WTC11 (cell line): ENCODE measurements at places on chromosomes 5 and 9. TPM values are rescaled to one million over a fixed set of nuclear protein-coding genes. Genes with fewer than 3 reads are reported as not detected.

DNA sequence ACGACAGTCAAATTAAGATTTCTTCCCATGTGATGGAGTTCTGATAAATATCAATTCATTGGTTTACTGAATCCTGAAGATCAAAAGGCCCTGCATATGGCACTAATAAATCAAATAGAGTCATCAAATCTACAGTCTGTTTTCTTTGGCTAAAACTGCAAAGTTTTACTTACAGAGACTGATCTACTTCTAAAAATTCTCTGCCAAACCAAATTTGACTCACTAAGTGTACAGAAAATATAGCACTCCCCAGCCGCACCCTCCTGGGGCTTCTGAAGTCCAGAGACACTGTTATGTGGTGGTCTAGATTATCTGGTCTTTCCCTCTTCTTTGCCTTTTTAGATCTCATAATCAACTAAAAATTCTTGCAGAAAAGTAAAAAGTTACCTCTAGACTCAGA lies 237.7 kb downstream of the MLLT3 start:
- no peak for DNase-seq

Gene DOLK
- total RNA-seq, result 14.8 to 15.1 TPM (median 15.1 TPM) in 3 replicates

Gene GALNT12
- 19.3 to 24.7 TPM (median 23.7 TPM) in 3 replicates for total RNA-seq

Gene PCDHGB5
- 7.6 to 9.7 TPM (median 7.7 TPM) in 3 replicates for total RNA-seq

- DNase-seq, result no peak
Observed at GRCh38 chr5:144711172-144711571, 540.5 kb downstream of the KCTD16 start.
